ENCODE measurements at places on chromosomes 4 and X. TPM values are rescaled to one million over a fixed set of nuclear protein-coding genes. Genes with fewer than 3 reads are reported as not detected.

PNCK gene
- total RNA-seq = 19.4 TPM

HAND2 gene
- total RNA-seq = 352 TPM

F11 gene
- not detected for total RNA-seq

GYPB gene
- not detected for total RNA-seq

NRK gene
- 0.53 TPM for total RNA-seq

TMPRSS11B gene
- total RNA-seq = not detected

DNA sequence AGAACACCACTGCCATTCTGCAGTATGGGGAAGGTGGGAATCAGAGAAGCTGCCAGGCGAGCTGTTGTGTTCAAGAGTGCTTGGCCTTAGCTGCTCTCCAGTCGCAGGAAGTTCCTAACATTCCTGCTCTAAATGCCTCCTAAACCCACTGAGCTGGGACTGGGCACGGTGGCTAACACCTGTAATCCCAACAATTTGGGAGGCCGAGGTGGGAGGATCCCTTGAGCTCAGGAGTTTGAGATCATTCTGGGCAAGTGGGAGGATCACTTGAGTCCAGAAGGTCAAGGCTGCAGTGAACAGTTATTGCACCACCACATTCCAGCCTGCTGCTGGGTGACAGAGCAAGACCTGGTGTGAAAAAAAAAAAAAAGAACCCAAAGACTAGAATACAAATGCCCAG lies 690.3 kb upstream of the FAM241A start:
- no peak for DNase-seq

DNA sequence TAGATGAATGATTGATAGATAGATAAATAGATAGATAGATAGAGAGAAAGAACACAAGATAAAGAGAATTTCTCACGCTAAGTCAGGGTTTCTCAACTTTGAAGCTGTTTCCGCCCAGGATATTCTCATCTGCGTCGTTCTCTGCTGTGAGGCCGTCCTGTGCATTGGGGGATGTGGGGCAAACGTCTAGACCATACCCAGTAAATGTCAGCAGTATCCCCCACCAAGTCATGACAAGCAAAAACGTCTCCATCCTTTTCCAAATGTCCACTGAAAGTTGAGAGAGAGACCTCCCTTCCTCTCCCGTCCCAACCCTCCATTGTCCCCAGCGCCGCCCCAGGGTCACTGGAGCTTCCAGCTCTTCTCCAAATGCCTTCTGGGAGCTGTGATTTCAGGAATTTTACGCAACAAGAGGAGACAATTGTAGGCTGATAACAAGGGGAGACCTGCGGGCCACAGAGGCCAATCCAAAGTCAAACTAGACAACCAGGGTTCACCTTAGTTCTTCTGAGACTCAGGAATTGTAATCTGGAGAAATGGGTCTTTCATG lies 8.9 kb upstream of the CRLF2 start:
- no peak for DNase-seq

DNA sequence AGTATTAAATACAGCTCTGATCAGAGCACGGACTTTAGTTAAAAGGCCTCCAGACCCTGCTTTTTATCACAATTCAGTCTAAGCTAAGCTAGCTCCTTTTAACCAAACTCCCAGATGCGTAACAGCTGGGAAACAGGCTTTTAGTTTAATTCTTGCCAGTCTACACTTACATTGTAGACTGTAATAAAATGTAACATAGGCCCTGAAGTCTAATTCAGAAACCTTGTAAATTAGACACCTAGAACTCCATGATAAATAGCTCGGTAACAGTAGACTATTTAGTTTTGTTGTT lies 20.1 kb downstream of the FBXO8 start:
- DNase-seq = no peak

GRCh38 chr4:20572976-20573375 lies 127.3 kb upstream of the PACRGL start:
- DNase-seq = no peak

DNA sequence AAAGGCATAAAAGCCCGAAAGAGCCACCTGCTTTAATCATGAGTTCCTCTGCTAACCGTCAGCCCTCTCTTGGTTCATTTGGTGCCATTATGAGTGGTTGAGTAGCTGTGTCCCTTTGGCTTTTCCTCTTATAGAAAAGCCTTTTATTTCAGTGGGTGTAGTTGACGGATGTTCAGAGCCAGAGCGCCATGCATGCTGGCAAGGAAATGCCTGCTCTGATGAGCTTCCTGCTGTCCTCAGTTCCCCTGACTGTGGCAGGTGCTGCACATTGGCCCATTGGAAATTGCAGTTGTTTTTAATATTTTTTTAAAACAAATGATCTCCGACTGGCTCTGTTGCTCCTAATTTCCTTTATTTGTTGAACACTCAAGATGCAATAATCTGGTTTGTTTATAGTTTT lies 77.3 kb upstream of the LIMCH1 start:
- DNase-seq = no peak

DNA sequence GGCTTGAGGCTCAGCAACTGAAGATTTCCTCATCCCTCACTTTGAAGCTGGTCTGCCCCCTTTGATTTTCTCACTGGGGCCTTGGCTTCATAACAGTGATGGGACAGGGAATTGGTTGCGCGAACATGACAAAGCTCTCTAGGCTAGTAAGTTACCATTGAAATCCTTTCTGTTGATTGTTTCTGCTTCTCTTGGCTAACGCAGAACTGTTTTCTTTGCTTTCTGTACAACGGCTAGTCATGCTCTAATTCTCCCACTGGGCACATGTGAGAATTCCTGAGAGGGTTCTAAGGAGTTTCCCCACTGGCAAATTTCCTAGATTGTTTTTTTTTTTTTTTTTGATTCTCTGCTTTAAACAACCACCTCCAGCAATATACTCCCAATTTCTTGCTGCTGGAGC lies 738.6 kb downstream of the PCDH7 start:
- no peak for DNase-seq

- no peak for DNase-seq
These were observed 293.2 kb downstream of the PRR32 start for GRCh38 chrX:127112726-127113125.

- DNase-seq = no peak
These were observed 22.7 kb upstream of the SRD5A3 start for GRCh38 chr4:55323375-55323774.

DNA sequence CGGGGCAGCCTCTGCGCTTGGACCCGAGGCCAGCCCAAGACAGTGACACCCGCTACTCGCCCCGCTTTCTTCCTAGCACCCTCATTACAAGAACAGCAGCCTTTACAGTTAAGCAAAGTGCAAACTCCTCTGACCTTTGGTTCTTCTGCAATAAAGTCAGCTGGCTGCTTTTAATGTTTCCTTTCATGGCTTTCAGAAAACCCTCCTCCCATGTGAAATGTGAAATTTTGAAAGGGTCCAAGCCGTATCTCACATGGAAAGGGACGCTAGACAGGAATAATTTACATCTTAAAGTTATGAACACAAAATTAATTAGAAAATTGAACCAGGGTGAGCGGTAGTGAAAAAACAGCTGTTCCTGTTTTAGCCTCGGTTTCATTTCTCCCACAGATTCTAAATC lies 520.1 kb upstream of the FRG1 start:
- DNase-seq = no peak

- DNase-seq = peak; percentile 77
These were observed 760 bp downstream of the TMEM165 start for GRCh38 chr4:55396308-55397125.

DNA sequence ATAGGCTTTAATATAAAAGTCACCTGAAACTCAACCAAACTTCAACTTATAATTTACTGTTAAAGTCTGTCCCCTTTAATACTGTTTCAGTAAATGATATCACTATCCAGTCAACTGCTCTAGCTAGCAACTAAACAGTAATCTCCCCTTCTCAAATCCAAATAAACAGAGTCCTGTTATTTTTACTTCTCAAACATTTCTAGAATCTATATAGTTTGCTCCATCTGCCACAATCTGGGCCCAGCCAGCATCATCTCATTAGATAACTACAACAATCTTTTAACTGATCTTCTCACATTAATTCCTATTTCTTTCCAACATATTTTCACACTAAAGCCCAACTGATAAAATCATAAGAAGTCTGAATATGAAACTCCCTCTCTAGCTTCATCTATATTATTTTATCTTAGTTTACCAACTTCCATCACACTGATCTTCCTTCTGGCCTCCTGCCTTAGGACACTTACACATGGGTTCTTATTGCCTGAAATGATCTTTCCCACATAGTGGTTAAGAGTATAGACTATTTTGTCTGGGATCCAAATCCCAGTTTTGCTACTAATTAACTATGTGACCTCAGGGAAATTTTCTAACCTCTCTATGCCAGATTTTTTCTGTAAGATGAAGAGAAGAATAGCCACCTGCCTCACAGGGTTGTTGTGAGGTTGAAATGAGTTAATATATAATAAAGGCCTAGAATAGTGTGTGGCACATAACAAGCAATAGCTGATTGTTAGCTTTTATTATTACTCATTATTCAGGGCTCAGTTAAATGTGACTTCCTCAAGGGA lies 18.6 kb downstream of the TBCK start:
- no peak for DNase-seq

DNA sequence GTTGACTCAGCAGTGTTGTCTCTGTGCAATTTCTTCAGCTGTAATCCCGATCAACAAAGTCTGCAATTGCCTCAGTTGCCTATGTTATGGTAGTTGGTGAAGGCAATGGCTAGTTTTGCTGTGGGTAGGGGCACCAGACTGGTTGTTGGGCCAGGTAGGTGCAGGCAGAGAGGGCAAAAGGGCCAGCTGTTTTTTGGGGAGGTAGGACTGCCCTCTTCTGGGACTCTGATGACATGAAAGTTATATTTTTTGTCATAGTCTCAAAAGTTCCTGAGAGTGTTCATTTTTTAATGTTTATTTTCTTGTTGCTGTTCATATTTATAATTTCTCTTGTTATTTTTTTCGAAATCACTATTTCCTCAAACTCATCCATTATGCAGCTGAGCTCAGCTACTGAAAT lies 25.1 kb downstream of the DCAF12L2 start:
- DNase-seq = no peak

DNA sequence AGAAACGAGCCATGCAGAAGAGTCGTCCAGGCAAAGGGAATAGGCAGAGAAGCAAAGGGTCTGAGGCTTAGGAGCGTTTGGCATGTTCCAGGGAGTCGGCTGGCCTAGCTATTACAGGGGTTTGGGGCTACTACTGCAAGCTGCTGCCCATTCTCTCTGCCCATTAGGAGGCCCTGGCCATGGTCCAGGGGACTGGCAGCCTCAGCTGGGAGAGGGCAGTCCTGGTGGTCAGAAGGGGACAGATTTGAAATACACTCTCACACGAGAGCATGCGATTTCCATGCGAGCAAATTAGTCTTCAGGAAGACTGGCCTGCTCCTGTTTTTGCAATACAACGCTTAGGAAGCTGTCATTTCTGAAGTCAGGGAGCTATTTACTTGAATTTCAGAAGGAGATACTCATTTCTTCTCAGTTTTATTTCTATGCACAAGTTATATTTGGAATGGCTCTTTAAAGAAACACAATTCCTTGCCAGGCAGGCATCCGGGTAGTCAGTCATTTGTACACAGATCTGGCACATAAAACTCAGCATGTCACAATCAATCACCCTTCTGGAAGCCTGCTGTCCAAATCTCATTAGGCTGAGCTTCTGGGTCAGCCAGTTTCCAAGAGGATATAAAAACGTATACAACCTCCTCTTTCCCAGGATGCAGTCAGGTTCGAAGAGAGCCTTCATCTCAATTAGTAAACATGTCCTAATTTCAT lies 27.0 kb downstream of the PROM1 start:
- DNase-seq = no peak

GRCh38 chr4:92263575-92263974 lies 40.2 kb upstream of the GRID2 start:
- no peak for DNase-seq

All from cardiac muscle cell (in vitro differentiated cells and primary cell).